ENCODE measurements at places on chromosomes 6 and 20. TPM values are rescaled to one million over a fixed set of nuclear protein-coding genes. Genes with fewer than 3 reads are reported as not detected.

- DNase-seq, result no peak
Observed at GRCh38 chr20:10228330-10228729, 9.7 kb downstream of the SNAP25 start.

- no peak for DNase-seq
Observed at GRCh38 chr6:17120019-17120418, 18.2 kb downstream of the STMND1 start.

DNA sequence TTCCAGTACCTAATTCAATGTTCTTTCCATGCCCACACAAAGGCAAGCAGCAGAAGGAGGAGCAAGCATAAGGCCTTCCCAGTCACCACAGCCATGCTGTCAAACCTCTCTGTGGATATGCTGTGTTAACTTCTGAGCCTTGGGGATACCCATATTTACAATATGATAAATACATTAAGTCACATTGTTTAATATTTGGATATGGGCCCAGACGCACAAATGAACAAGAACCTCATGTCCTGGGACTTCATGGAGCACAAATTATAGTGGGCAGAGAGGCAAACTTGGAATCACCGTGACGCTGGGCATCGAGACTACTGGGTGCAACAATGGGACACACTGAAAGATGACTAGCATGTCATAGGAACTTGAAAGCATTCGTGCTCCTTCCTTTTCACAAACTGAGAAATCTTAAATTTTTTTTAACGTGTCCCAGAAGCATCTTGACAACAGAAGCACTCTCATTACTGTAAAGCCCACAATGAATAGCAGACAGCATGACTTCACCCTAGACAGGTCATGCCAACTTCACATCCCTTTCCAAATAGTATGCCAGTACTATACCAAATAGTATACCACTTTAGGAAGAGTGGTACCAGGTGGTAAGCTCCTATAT is 16.0 kb downstream of the SOD2 start:
- DNase-seq, result no peak

GRCh38 chr6:87763276-87763675 is 61.2 kb upstream of the AKIRIN2 start:
- no peak for DNase-seq

DNA sequence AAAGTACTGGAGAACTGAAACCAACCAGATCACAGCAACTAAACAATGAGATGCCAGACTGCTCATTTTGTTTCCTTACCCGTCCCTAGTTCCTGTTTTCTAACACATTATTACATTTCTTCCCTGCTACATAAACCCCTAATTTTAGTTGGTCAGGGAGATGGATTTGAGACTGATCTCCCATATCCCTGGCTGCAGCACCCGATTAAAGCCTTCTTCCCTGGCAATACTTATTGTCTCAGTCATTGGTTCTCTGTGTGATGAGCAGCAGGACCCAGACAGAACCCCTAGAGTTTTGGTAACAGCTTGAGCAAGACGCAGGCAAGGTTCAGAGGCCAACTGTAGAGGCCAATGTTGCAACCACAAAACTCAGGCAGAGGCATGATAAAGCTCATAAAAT is 28.3 kb upstream of the HACE1 start:
- no peak for DNase-seq

DNA sequence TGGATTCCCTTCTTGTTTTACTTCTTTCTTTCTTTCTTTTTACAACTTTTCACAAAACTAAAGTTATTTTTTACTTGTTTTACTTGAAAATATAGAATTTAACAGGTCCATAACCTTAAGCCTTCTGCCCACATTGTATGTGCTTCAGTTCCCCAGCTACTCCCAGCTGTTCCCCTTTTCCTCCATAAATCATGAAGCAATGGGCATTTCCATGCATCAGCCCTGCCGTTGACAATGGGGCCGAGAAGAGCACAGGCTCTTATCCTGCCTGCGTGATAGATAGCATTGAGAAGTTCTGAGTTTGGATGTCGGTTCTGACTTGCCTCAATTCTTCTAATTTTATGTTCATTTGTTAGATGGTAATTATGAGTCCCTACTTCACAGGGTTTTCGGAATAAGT is 583.8 kb downstream of the CDH26 start:
- DNase-seq, result no peak

DNA sequence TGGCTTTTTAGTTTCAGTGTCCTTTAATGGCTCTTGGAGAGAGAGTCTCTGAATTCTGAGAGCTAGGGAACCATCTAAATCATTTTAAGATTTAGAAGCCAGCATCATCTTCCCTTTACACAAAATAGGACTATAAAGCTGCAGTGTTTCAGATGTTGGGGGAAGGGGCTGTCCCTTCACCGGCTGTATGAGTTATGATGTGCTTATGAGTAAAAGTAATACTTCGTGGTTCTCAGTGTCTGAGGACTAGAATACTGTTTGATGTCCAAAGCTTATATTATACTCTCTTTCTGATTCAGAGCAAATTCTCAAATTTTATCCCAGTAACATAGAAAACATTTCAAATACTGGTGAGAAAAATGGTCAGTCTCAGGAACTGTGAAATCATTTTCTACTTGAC is 63.5 kb upstream of the FAM8A1 start:
- DNase-seq, result no peak

- no peak for DNase-seq
Observed at GRCh38 chr20:25465243-25466135, 58.0 kb downstream of the GINS1 start.

GRCh38 chr20:22062874-22063273 is 357.4 kb downstream of the PAX1 start:
- DNase-seq, result no peak

DNA sequence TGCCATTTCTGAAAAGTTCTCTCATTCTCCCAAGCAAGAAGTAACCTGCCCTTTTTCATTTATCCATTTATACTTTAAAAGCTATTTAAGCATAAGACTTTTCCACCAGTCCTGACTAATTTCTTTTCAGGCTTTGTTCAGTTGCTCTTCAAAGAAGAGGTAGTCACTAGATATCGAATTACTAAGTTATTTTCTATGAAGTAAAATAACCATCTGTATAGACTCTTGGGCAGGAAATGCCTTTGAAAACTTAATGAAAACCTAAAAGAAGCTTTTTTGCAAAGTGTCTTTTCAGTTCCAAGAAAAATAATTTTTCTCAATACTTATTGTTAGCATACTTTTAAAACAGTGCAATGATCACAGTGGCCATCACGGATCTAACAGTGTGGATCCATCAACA is 31.3 kb upstream of the LAMP5 start:
- no peak for DNase-seq

DNA sequence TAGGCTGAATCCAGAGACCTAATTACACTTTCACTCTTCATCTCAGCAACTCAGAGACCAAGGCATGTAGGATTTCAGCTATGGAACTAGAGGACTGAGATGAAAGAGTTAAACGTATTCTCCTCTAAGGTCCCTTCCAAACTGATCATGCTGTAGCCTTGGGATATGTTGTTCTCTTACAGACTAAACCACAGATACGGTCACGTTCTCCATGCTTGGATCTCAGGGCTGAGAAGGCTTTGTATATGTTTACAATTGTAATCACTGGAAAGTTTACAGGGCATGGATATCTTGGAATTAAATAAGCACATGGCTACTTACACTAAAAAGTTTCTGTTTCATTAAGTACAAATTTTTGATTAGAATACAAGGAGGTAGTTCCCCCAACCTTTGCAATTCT is 50.1 kb downstream of the PKIB start:
- no peak for DNase-seq

GRCh38 chr6:163646866-163647265 is 232.3 kb downstream of the QKI start:
- DNase-seq, result no peak

- peak; percentile 38 for DNase-seq
Observed at GRCh38 chr6:25035512-25036435, 100.0 kb upstream of the RIPOR2 start.

GRCh38 chr6:166556336-166556735 is 30.1 kb downstream of the RAMACL start:
- no peak for DNase-seq

GRCh38 chr6:73079978-73080377 is 145.3 kb downstream of the KHDC1L start:
- DNase-seq, result peak; percentile 12

DNA sequence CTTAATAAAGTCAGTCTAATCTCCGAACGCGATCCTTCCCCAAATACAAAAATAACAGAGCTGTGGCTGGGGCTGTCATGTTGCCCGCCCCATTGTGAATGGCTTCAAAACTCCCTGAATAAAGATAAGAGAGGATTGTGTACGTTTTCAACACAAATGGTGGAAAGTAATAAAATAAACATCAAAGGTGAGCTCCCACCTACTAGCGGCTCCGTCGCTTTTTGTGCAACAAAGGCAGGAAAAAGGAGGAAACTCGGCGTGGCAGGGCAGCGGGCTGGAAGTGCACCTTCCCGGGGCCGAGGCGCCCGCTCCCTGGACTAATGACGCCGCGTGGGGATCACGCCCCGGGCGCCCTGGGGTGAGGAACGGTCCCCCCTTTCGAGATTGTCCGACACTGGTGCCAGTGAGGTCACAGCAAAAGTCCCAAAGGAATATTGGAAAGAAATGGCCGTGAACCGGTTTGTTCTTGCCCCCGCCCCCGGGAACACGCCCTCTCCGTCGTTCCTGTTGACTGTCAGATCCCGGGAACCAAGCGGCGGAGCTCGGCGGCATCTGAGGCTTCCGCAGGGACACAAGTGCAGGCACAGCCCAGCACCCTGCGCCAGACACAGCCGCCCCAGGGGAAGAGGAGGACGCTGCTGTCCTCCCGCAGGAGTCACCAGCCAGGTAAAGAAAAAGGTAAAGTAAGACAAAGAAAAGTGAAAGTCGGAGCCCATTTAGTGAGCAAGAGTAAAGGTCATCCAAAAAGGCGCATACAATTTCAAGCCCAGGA is 1.1 kb upstream of the FOXQ1 start:
- no peak for DNase-seq

- DNase-seq, result no peak
Observed at GRCh38 chr6:120779441-120779840, 554.8 kb downstream of the TBC1D32 start.

- no peak for DNase-seq
Observed at GRCh38 chr6:64505312-64505711, 869.7 kb downstream of the PHF3 start.

DNA sequence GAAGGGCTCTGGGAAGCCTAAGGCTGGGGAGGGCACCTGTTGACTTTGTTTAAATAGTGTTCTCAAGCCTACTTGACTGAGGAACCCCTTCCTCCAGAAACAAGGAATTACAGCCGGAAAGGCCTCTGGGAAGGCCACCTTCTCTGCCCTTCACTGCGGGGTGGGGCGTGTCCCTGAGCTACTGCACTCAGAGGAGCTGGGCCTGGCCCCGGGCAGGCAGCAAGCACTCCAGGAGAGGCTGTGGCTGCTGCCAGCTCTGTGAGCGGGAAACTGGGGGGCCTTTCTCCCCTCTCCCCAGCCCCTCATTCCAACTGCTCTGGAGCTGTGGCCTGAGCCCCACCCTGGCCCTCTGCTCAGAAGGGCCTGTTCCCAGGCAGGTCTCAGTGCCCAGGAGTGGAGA is 4.0 kb upstream of the OSBPL2 start:
- no peak for DNase-seq

DNA sequence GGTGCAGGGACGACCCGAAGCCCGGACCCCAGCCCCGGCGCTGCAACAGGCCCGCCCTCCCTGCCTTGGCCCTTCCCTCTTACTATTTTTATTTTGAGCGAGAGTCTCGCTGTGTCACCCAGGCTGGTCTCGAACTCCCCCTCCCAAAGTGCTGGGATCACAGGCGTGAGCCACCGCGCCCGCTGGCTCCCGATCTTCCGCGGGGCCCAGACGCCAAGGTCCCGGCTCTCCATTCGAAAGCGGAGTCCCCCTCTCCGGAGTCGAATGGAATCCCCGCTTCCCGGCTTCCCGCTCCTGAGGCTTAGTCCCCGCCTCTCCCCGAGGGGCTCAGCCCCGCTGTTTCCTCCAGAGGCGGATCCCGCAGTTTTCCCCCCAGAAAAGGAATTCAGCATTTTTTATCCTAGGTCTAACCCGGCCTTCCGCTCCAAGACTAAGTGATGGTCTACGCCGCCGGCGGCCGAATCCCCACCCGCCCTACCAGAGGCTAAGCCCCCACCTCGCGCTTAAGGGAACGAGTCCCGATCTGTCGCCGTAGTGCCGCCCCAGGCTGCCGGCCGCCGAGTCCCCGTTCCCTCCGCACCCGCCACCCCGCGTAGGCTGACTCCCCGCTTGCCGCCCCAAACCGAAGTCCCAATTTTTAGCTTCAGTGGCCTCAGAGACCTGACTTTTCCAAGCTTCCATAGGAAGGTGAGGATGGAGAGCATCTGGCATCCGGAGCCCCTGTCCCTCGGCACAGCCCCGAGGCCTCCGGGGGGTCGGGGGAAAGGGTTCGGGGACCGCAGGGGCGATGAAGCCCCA is 11.5 kb upstream of the TMC2 start:
- no peak for DNase-seq

DNA sequence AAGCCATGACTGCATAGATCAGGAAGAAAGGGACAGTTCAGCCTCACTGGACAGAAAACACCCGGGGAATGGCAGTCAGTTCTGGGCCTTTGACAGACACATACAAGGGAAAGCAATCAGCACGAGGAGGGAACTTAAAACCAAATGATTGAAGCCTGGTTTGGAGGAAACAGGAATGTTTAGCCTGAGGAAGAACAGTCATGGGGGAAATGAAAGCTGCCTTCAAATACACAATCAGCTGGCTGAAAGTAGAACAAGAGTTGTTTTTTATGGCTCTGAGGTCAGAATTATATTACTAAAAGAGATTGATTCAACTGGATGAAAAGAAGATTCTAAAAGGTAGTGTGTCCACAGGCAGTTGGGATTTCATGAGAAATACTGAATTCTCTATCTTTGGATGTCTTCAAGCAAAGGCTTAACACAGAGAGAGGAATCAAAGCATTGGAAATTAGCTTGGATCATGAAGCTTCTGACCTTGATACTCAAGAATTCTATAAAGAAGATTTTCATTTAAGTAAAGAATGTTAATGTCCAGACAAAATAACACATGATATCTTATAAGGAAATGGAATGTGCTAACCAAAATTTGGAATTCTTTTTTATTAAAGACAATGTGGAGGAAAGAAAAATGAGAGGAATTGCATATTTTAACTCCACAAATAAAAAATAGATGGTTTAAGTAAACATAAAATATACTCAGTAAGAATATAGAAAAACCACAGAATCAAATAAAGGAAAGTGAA is 216.6 kb downstream of the IBTK start:
- no peak for DNase-seq

Gene GRIK2
- 25.9 TPM for total RNA-seq

Gene ARMH2
- not detected for total RNA-seq

Gene KLC4
- 15.0 TPM for total RNA-seq

Gene RAB23
- total RNA-seq, result 26.6 TPM

Gene HLA-DMB
- total RNA-seq, result not detected

Gene RAET1L
- not detected for total RNA-seq

Gene CALHM5
- 1.9 TPM for total RNA-seq

Gene ATP6V1G2
- 3.7 TPM for total RNA-seq

Gene NKX2-2
- total RNA-seq, result 0.63 TPM

Gene MUC22
- not detected for total RNA-seq
